Stimulated activated CD4-positive, alpha-beta T cell treated with anti-CD3 and anti-CD28 coated beads, Interleukin-15, amount 100 ng/mL, for 48 hours (primary cell): ENCODE measurements at places on chromosomes 11 and 22.

GRCh38 chr11:50088231-50088630 is 55.6 kb downstream of the OR4C45 start:
- no peak for DNase-seq

GRCh38 chr11:130897262-130898182 is 18.8 kb downstream of the SNX19 start:
- DNase-seq: no peak

DNA sequence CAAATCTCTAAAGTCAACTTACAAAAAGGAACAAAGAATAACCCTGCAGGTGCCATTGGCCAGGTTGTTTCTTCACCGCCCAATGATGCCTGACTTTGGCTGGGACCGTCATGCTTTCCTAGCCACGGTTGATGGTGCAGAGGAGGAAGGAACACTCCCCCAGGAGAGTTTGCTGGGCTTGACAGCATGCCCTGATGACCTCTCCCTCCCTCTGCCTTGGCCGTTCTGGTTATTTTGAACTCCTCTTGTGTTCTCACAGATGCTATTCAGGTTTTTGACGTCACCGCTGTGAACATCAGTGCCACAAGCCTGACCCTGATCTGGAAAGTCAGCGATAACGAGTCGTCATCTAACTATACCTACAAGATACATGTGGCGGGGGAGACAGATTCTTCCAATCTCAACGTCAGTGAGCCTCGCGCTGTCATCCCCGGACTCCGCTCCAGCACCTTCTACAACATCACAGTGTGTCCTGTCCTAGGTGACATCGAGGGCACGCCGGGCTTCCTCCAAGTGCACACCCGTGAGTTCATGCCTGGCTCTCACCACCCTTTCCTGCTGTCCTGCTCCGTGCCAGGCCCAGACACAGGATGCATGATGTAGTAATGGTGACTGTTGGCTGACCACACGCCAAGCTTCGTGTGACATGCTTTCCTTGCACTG is 89.0 kb upstream of the OR4B1 start:
- DNase-seq: no peak

DNA sequence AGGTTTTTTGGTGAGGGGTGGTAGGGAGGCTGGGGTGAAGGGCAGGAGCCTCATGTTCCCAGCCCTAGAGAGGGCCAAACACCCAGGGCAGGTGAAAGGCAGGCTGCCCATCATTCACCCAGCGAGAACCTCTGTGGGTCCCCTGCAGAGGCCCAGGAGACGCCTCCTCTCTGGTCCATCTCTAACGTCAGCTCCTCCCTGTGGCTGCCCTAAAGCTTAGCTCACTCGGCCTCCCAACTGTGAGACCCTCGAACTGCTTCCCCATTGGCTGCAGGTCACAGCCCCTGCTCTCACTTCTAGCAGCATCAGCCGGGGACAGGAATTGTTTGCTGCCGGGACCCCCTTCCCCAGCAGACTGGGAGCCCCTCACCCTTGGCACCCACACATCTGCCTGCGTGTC is 615 bp upstream of the NFAM1 start:
- DNase-seq: no peak

- no peak for DNase-seq
These were observed 157.5 kb downstream of the WNT11 start for GRCh38 chr11:76048763-76049162.

DNA sequence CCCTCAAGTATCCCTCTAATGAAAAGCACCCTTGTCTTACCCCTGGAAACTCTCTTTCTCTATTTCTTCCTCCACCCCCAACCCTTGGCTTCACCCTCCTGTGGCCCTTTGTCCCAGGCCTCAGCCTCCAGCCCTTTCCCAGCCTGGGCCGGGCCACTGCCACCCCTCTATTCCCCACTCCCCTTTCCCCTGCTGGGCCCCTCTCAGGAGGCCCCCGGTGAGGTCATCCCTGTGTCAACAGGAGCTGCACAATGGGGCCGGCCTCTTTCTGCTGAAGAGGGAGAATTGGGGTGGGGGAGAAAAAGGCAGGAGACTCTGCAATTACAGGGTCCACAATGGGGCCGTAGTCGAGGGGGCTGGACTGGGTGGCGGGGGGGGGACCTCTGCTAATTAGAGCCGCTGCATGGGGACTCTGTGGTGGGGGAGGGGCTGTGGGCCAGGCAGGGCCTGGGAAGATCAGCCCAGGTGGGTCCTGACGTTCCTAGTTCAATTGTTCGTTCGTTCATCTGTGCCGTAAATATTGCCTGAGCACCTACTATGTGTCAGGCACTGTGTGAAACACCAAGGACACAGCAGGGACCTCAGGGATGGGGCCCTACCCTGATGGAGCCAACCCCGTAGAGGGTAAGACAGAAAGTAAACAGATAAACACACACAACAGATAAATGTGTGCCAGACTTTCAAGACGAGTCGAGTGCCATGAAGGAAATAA is 18.5 kb upstream of the MPPED1 start:
- no peak for DNase-seq

DNA sequence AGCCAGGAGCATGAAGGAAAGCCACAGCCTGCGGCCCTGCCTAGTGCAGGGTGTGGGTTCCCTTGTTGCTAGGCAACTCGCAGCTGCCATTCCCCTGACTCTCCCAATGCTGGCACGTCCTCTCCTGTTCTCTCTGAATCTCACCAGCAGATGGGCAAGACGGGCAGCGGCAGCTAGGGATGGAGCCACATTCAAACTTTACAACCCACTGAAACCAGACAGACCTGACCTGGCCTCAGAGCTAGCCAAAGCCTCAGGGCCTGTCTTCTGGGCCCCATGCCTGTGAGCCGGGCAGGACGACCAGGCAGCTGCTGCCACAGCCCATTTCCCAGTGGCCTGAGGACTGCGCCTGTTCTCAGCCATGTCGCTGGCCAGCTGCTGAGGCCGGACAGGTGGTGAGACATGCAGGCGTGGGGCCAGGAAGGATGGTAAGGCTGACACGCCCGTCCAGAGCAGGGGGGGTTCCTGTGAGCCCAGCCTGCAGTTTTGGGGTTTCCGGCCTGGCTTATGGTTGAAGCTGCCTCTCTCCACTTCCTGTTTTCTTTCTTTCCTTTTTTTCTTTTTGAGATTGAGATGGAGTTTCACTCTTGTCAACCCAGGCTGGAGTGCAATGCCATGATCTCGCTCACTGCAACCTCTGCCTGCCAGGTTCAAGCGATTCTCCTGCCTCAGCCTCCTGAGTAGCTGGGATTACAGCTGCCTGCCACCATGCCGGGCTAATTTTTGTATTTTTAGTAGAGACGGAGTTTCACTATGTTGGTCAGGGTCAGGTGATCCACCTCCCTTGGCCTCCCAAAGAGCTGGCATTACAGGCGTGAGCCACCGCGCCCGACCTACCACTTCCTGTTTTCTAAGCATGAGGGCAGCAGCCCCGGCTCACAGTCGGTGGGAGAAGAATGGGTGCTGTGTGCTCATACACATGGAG is 4.1 kb downstream of the SUN2 start:
- no peak for DNase-seq

DNA sequence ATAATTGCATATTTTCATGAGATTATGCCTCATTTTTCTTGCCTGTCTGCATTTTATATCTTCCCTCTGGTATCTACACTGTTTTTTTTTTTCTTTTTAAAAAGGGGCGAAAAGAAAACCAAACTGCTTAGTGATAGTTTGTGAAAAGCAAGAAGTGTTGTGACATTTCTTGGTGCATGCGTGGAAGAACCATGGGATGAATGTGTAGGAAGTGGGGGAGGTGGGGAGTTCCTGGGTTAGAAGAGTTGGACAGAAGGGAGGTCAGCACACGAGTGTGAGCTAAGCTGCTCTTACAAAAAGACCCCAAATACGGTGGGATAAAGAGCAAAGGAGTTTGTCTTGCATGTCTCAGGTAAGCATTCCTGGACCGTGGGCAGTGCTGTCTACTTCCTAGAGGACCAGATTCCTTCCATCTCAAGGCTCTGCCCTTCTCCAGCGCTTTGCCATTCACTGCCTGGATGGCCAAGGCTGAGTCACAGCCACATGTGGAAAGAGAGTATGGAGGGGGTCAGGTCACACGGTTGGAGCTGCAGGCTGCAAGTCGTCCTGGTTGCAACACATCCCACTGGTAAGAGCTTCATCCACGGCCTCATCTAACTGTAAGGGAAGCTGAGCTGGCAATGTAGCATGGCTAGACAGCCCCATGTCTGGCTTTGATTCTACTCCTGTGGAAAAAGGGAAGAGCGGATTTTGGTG is 300.6 kb downstream of the DDX10 start:
- DNase-seq: no peak

- no peak for DNase-seq
These were observed 771.1 kb upstream of the LUZP2 start for GRCh38 chr11:23725752-23726151.

DNA sequence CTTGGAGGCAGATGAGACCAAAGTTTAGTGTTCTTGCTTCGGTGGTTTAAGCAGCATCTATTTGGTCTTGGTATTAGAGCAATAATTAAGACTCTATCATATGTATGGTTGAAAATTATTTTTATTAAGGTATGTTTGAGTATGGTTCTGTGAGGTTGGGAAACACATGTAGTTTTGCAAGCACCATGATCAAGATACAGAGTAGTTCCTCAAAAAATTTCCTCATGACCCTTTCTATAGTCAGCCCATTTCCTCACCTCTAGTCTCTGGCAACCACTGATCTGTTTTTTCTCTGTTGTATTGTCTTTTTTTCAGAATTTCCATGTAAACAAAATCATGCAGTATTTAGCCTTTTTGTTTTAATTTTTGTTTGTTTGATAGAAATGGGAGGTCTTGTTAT is 18.4 kb downstream of the MTMR3 start:
- DNase-seq: no peak

GRCh38 chr11:13760115-13760514 is 91.6 kb downstream of the FAR1 start:
- no peak for DNase-seq

DNA sequence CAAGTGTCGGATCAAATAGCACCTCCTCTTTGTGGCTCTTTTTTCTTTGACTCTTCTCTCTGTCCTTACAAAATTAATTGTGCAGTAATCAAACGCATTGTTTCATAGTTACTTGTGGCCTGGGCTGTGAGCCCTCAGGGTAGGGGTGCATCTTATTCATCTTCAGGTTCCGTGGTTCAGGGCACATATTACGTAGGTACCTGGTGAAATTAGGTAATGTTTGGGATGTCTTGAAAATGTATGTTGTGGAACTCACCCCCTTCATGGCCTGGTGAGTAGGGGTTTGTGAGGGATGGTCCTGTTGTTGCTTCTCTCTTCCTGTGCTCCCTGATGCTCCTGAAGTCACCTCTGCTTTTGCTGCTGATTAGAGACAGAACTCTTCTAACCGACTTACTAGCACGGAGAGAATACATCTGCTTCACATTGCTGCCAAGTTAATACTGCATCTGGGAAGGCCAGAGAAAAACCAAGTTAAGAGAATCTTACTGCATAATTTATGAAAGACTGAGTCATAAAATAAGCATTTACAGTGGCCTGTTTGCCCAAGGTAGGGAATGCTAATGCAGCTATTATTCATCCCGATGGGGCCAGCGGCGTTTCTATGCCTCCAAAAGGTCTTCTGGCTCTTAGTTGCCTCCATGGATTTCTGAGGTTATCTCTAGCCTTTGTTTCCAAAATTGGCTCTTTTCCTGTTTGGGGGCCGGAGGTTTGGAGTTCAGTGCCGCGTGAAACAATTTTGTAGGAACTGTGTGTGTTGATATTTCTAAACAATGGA is 66.9 kb downstream of the TBC1D22A start:
- no peak for DNase-seq
